ENCODE measurements at places on chromosomes 2 and 18. TPM values are rescaled to one million over a fixed set of nuclear protein-coding genes. Genes with fewer than 3 reads are reported as not detected.
A peak's percentile ranks its signal among the peaks of the same experiment; 100 is the strongest.

NTSR2 gene
- total RNA-seq = not detected

THSD7B gene
- 2.2 TPM for total RNA-seq

LYPD6B gene
- 2.2 TPM for total RNA-seq

ASAP2 gene
- total RNA-seq = 16.6 TPM

OR6B2 gene
- total RNA-seq = not detected

- no peak for DNase-seq
Observed at GRCh38 chr2:164789968-164790367, 51.7 kb downstream of the COBLL1 start.

DNA sequence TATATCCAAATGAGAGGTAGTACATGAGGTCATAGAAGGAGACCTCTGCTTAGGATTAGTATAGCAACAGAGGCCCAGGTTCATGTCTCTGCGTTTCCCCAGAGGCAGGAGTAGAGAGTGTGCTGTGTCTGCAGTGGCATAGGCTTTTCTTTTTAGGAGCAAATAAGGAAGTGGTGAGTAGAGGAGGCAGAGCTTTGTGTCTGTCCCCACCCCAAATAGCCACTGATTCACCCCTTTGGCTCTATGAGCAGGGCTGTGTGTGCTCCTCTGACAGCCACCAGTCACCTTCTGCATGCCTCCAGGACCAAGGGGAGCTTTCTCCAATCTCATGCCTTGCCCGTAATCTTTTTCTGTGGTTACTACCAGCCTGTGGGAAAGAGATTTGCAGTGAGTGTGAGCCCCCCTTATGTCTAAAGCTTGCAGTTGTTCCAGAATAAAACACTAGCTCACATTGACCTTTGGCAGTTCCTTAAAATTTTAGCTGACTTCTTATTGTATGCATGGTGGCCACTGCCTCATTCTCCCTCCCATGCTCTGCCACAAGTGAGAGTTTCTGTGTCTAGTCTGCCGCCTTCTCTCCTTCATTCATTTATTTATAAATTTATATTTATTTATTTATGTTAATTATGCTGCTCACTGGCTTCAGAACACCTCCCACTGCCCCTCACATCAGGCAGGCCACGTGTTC lies 23.5 kb upstream of the ELAC1 start:
- DNase-seq = no peak

DOK6 gene
- 0.50 TPM for total RNA-seq

GRCh38 chr2:38653715-38654527 lies 12.0 kb upstream of the GALM start:
- no peak for DNase-seq

ALK gene
- total RNA-seq = 0.09 TPM

- DNase-seq = no peak
Observed at GRCh38 chr2:196949116-196949515, 22.6 kb upstream of the PGAP1 start.

RFX8 gene
- total RNA-seq = 1.3 TPM

GRCh38 chr2:154226931-154227330 lies 355.2 kb downstream of the GALNT13 start:
- DNase-seq = no peak

SNED1 gene
- total RNA-seq = 2.4 TPM

- no peak for DNase-seq
Observed at GRCh38 chr2:165927353-165927752, 26.2 kb downstream of the TTC21B start.

SNORC gene
- total RNA-seq = 2.1 TPM

- no peak for DNase-seq
Observed at GRCh38 chr2:232290668-232291067, 87.9 kb upstream of the ALPP start.

CABYR gene
- 20.1 TPM for total RNA-seq

DNA sequence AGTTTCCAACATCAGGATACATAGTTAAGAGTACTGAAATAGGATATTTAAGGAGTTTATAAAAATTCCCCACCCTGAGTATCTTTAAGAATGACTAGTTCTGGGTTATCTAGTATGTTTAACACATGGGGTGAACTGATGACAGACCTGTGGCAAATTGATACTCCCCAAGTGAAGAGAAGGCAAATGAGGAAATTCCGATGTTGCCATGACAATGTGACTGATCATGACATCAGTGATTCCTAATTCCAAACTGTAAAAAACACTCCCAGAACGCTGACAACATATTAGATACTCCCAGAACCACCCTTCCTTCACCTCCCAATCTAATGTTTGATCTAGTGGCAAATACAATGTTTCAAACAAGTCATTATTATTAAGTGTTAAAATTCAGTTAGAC lies 77.6 kb downstream of the RBMS1 start:
- DNase-seq = no peak

NR4A2 gene
- 1.4 TPM for total RNA-seq

DNA sequence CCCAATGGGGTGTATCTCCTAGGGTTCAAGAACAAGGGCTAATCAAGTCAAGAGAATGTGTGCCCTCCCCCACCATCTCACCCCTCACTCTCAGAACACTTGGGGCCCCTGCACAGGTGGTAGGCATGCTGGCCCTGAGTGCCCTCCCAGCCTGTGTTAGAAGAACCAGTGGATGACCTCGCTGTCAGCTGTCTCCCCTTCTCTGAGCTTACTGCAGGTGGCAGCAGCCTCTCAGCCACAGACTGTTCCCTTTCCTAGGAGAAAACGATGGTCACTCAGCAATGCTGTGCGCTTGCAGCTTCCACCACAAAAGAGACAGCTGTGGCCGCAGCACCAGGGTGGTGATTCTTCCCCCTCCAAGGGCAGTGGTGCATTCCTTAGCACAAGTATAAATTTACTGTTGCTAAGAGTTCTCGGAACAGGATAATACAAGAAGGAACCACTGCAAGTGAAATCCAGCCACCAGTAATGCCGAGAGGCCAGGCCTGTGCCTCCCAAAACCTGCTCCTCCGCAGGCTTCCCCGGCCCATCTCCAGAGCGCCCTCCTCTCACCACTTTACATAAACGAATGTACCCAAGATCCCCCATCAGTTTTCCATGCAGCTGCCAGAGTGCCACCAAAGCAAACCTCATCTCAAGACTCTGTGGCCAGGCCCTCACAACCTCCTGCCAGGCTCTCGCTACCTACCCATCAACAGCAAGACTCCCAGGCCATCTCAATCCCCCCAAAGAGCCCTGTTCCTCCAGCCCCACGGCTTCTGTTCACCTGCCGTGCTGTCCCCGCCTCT lies 935 bp upstream of the RAMP1 start:
- peak; percentile 69 for DNase-seq
